ENCODE measurements at places on chromosomes 1 and 21.

DNA sequence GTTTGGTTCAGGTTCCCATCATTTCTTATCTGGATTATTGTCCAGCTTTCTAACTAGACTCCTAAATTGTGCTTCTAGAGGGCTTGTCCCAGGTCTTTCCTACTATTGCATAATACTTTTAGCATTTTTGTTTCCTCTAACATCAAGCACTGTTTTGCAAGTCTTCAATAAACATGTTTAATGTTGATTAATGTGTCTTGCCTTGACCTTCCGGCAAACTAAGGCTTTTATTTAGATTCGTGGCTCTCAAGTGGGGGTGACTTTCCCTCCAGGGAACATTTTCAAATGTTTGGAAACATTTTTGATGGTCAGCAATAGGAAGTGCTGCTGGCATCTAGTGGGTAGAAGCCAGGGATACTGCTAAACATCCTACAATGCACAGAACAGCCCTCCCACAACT lies 90.7 kb downstream of the RPE65 start:
- no peak for DNase-seq

- DNase-seq: no peak
Observed at GRCh38 chr1:61361931-61362330, 279.6 kb downstream of the NFIA start.

GRCh38 chr1:83509301-83509781 lies 489.6 kb downstream of the TTLL7 start:
- no peak for DNase-seq

- DNase-seq: no peak
Observed at GRCh38 chr21:45579383-45580180, 37.3 kb upstream of the SLC19A1 start.

GRCh38 chr1:68149110-68149798 lies 83.1 kb downstream of the WLS start:
- no peak for DNase-seq

DNA sequence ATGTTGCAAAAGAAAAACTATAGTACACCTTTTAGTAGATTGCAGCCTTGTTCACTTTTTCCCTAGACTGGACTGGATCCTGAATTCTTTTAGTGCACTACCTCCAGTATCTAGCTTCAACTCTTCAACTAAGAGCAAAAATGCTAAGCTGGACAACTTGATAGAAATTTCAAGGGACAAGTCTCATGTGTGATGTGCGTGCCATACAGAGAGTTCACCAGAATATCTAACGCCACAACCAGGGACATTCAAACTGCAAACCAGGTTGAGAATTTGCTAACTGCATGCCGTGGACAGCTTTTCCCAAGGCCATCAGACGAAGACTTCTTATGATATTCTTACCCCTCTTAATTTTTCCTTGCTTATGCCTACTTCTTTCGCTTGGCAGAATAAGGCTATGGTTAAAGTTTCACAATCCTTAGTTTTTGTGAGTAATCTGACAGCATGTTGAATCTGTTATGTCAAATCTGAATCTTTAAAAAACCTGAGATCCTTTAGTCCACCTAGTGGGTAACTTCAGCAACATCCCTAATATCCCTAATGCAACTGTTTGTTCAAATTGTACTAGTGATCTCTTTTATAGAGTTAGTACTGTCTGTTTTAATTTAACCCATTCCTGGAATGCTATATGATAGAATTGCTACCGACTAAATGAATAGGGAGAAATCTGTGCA lies 66.4 kb downstream of the DDAH1 start:
- no peak for DNase-seq

GRCh38 chr1:196393742-196394141 lies 214.5 kb downstream of the KCNT2 start:
- DNase-seq: no peak

DNA sequence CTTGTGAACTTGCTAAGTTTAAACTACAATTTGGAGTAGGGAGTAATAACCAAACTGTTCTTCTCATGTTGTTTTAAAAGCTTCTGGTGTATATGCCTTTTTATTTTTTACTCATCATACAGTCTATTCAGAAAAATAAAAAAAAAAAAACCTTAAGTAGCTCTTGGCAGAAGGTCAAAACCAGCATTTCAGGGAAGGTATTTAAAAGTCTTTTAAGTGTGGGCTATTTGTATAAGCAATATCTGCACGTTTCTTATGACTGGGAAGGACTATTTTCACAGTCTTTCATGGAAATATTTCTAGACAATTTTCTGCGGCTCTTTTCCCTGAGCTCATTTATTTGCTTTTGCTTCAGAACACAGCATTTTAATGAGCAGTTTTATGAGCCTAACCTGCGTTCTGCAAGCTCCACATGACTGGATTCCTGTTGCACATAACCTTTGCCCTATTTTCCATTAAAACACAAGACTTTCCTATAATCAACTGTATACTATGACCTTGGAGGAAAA lies 60.9 kb upstream of the C1orf105 start:
- DNase-seq: peak; percentile 34

DNA sequence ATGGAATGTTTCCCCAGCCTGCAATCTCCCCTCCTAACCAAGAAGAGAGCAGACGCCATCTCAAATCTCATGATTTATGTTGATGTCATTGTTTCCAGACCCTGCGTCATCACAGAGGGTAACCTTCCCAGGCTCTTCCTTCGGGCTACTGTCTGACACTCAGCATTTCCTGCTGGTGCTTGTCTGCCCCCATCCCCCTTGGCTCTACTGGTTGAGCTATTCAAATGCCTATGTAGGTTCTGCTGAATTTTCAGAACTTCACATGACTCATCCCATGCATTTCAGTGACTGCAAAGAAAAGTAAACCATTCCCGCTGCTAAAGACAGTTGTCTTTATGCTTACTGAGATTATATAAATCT lies 24.8 kb upstream of the ITPKB start:
- peak; percentile 10 for DNase-seq

DNA sequence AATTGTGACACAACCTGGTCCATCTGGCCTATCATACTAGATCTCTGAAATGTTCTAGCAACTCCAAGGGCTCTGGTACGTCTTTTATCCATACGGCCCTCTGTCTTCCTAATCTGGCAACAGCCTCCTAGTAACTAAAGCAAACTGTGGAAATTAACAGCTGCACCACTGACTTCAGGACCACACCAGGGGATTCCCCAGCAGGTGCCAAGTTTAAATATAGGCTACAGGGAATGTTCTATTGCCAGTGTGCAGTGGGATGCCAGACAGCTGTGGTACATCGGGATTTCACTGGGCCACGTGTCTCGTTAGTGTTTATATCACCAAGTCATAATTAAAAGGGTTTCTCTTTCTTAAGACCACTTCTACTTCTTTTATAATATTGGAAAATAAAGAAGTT lies 94.3 kb downstream of the RGS2 start:
- no peak for DNase-seq

- peak; percentile 30 for DNase-seq
Observed at GRCh38 chr1:23436520-23437354, 12.2 kb upstream of the TCEA3 start.

DNA sequence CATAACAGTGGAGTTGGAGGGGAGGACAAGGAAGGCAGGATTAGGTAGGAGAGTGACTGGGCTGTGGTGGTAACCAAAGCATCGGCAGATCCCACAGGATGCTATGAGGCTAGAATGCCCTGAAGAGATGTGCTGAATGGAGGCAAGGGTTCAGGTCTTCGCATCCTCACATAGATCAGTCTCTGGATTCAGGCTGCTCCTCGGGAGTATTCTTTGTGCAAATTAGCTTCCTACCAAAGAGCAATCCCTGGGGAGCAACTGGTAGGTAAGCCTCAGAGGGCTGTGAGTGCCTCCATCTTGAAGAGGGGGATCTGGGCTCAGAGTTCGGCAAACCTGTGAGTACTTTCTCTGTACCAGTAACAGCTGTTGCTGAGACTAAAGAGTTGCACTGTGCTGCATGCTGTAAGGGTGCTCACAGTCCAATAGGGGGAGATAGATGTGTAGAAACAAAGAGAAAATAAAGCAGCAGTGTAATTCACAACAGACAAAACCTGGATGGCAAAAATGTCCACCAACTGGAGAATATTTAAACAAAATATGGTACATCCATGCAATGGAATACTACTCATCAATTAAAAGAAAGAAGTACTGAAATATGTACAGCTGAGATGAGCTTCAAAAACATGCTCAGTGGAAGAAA lies 322.4 kb upstream of the DEPDC1 start:
- peak; percentile 9 for DNase-seq

- no peak for DNase-seq
Observed at GRCh38 chr1:39925721-39926342, 24.1 kb upstream of the MYCL start.

- peak; percentile 66 for DNase-seq
Observed at GRCh38 chr1:25572708-25573590, 29.5 kb downstream of the LDLRAP1 start.

DNA sequence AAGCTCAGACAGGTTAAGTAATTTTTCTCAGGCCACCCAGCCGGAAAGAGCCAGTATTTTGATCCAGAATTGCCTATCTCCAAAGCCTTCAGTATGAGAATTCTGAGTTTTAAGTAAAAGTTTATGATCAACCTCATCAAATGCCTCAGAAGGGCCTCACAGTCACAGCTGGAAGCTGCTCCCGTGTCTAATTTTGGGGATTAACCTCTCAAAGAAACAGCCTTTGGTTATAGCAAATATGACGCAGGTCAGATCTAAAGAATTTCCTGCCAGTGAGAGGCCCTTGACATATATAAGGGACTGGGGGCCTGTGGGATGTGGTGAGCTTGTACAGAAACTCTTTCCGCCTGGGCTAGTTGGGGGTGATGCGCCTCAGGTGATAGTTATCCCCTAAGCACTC lies 2.3 kb downstream of the EXTL1 start:
- no peak for DNase-seq

GRCh38 chr1:165537356-165538109 lies 6.3 kb upstream of the LRRC52 start:
- DNase-seq: no peak

GRCh38 chr21:36656138-36656537 lies 42.8 kb upstream of the SIM2 start:
- no peak for DNase-seq

- peak; percentile 64 for DNase-seq
Observed at GRCh38 chr1:171252482-171252881, 4.2 kb downstream of the FMO1 start.

DNA sequence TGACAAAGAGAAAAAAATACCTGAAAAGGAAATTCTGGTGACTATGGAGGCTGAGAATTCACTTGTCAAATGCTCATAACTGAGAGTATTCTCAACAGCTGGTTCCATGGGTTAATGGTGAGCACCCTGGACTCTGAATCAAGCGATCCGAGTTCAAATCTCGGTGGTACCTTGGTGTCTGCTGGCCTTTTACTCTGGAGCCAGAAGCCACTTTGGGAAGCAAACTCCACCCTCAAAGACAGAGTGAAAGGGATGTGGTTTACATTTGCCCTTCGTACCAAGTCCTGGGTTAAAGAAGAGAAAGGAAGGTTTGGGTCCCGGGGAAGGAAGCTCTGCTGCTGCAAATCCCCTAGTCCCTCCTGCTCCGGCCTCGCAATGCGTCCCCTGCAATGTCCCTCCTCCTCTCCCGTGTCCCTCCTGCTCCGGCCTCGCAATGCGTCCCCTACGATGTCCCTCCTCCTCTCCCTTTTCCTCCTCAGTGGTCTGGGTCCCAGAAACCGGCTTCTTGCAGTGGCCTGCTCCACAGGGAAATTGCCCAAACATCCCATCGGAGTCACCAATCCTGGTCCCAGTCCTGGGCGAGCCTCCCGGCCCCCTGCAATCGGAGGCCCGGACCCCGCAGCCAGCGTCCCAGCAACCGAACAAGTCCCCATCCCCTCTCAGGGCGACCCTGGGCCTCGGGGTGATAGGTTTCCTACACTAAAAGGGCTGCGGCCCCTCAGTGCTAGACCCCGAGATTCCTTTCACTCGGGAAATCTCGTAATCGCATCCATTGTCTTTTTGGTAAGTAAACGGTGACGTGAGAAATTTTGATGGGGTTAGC lies 129.4 kb downstream of the PPIAL4G start:
- DNase-seq: peak; percentile 87

- DNase-seq: no peak
Observed at GRCh38 chr1:46448109-46448911, 41.3 kb upstream of the DMBX1 start.

DNA sequence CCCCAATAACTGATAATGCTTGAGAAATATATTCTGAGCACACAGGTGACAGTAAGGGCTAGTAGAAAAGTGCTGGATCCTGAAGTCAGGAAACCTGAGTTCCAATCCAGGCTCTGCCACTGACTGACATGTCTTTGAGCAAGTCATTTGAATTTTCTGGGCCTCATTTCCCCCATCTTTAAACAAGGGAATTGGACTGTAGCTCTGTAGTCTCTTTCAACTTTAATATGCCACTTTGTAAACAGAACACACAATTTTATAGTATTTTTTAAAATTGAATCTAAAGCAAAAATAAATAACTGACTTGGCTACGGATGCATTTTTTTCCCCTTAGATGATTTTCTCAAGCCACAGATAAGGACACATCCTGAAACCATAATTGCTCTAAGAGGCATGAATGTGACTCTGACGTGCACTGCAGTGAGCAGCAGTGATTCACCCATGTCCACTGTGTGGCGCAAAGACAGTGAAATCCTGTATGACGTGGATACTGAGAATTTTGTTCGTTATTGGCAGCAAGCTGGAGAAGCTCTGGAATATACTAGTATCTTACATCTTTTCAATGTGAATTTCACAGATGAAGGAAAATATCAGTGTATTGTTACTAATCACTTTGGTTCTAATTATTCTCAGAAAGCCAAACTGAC lies 37.0 kb downstream of the LRIG2 start:
- DNase-seq: no peak

DNA sequence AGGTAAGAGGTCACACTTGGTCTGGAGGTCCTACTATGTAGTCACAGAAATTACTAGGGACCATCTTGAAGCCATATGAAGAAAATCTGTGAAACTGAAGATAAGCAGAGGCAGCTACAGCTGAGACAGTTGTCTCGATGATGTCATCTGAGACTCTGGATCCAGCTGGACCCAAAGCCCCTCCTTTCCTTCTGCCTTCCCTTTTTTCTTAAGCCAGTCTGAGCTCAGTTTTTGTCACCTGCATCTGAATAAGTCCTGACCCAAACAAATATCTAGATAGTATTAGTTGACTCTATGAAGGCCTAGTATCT lies 143.3 kb downstream of the ETS2 start:
- no peak for DNase-seq

- DNase-seq: no peak
Observed at GRCh38 chr1:31822766-31823165, 6.9 kb upstream of the SPOCD1 start.

DNA sequence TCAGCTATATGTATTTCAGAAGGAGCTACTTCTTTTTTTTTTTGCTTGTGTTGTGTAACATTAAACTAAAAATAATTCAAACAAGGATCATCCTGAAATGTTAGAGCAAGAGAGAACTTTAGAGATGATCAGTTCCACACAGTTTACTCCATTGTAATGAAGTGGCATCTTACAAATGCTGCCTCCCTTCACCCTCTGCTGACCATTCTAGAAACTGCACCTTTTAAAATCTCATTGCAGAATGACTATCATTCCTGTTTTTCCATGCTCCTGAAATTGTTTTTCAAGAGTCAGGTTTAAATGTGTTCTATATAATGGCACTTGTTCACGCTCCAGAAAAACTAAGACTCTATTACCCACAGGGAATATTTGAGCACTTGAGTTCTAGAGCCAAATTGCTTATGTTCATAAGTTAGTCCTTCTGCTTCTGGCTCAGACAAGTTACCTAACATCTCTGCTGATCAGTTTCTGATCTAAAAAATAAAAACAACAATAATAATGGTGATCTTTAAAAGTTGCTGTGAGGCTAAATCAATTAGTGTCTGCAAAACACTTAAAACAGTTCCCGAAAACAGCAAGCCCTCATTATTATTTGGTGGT lies 21.5 kb upstream of the SLC44A5 start:
- peak; percentile 14 for DNase-seq
